ENCODE measurements at places on chromosomes 1 and 21.

GRCh38 chr1:181669246-181669645 lies 185.9 kb downstream of the CACNA1E start:
- DNase-seq = no peak

DNA sequence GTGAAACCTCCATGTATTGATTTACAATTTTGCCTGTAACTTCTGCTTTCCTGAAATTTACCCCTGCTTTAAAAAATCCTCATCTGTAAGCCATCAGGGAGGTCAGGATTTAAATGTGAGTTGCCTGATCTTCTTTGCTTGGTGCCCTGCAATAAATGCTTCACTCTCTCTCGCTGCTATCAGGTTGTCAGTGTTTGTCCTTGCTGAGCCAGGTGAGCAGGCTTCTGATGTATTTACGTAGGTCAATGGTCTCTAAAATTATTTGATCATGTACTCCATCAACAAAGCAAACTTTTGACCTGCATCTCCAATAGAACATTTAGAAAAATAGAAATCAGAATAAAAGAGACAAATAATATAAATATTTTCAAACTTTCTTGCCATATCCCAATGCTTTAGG lies 453.4 kb downstream of the DPYD start:
- DNase-seq = no peak

DNA sequence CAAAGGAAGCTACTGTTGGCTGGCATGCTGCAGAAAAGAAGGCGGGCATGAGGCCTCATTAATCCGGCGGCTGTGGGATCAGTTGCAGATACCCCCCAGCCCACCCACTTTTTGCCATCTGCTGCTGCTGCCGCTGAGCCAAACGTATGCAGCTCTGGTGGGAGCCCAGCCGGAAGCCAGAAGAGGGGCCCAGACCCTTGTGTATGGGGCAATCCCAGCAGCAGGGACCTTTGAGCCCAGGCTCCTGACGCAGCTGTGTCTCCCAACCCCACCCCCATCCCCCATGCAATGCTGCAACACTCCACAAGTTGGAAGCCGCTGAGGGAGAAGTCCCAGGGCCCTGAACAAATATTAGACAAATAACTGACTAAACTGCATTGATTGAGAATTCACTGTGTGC lies 106.0 kb downstream of the ELAVL4 start:
- DNase-seq = no peak

DNA sequence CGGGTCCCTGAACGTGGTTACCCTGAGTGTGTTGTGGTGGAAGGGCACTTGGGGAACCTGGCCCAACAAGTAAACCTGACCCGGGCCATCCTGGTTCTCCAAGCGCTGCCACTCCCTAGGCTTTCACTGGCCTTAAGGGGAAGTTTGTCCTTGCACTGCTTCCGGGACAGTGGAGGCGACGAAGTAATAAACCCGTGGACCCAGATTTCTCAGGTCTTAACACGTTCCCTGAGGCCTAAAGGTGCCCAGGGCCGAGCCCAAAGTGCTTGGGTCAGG lies 261 bp upstream of the CCDC24 start:
- no peak for DNase-seq

DNA sequence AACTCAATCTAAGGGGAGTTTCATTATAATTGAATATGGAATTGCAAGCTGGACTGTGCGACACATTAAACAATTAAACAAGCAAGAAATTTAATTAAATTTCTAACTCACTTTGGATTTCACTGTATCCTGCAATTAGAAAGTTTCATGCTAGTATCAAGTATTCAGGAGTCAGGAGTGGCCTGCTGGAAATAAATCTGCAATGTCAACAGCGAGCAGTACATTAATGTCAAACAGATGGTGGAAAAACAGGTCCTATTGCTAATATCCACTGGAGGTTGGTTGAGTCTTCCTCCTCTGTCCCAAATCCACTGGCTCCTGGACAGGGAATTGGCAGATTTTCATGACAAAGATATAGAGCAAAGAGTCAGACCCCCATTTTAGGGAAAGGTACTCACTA lies 237.1 kb downstream of the VAV3 start:
- DNase-seq = no peak

DNA sequence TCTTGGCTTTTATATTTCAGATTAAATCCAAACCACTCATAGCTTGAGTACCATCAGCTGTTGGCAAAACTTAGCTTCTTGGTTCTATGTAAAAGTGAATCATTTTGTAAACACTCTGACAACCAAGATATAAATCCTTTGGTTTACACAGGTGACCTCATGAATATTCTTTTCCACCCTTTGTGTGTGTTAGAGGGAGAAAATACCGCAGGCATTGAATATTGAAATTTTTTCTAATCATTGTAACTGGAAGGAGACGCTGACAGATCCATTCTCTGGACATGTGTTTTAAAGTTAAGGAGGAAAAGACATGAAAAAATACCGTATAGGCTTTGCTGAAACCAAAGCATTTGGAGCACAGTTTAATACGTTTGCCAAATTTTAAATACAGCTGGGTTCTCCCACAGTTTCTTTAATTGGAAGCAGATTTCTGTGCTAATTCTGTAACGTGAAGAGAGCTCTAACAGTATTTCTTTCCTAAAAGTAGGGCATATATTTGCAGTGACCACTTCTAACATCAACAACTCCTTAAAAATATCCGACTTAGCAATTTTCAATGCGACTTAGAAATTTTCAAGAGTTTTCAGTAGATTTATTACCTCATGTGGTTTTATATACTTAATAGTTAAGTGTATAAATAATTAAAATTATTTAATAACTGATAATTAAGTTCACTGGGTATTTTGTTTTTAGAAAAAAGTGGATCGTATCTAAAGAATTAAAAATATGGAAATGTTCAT lies 388.2 kb downstream of the USP25 start:
- no peak for DNase-seq

- no peak for DNase-seq
Measured at GRCh38 chr1:147721716-147722115, 38.7 kb downstream of the GJA5 start.

DNA sequence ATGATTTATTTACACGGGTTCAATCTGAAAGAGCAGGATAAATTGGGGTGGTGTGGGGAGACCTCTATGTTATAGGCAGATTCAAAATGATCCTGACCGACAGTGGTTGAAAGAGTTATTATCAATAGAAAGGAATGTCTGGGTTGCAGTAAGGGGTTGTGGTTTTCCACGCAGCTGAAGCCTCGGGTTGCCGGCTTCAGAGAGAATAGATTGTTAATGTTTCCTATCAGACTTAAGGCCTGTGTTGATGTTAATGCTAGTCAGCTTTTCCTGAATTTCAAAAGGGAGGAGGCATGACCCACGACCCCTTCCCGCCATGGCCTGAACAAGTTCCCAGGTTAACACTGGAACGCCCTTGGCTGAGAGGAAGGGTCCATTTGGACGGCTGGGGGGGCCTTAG lies 2.2 kb upstream of the UBE2J2 start:
- DNase-seq = no peak

- DNase-seq = no peak
Measured at GRCh38 chr1:61050541-61051442, 31.6 kb upstream of the NFIA start.

Measured in NCI-H1436 treated with DMSO at 0.1 percent for 48 hours (cell line).